Glutamatergic neuron (in vitro differentiated cells): ENCODE measurements at places on chromosomes 6 and 20. TPM values are rescaled to one million over a fixed set of nuclear protein-coding genes. Genes with fewer than 3 reads are reported as not detected.

GRCh38 chr6:28211840-28212509 is 13.1 kb upstream of the ZSCAN9 start:
- DNase-seq = no peak
- H3K4me1 ChIP-seq = peaks cover 14% of the 10 kb centered on the region
- H3K27me3 ChIP-seq = peaks cover 15% of the 10 kb centered on the region
- peaks cover 5% of the 10 kb centered on the region for H3K36me3 ChIP-seq

GRCh38 chr20:61166324-61166723 is 85.7 kb upstream of the CDH4 start:
- no peak for DNase-seq
- no peak overlapping the region for H3K27ac ChIP-seq
- no peak overlapping the region for H3K4me3 ChIP-seq
- no peaks in the 10 kb centered on the region for H3K4me1 ChIP-seq
- no peaks in the 10 kb centered on the region for H3K36me3 ChIP-seq

DNA sequence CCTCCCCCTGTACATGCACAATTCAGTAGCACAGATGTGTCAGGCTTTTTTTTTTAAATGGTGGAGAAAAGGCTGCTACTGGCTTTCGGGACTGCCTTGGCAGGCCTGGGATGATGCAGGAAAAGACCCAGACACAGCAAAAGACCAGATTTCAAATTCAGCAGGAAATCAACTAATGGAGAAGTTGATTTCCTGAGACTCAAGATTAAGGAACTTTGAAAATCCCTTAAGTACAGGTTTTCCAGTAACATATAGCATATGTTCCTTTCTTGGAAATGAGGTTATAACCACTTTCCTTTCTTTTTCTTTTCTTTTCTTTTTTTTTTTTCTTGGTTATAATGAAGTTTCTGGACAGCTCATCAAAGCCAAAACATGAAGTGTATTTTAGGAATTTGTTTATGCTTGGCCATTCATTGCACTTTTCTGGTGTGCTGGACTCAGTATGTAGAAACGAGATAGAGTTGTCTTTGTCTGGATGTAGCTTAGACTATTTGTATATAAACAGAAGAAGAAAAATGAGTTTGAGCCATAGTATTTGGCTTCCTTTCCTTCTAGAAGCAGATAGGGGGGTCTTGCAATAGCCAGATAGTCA is 119.4 kb downstream of the SASH1 start:
- H3K27ac ChIP-seq = no peak overlapping the region
- DNase-seq = no peak
- H3K4me3 ChIP-seq = no peak overlapping the region
- H3K27me3 ChIP-seq = no peaks in the 10 kb centered on the region
- peaks cover 16% of the 10 kb centered on the region for H3K4me1 ChIP-seq

DNA sequence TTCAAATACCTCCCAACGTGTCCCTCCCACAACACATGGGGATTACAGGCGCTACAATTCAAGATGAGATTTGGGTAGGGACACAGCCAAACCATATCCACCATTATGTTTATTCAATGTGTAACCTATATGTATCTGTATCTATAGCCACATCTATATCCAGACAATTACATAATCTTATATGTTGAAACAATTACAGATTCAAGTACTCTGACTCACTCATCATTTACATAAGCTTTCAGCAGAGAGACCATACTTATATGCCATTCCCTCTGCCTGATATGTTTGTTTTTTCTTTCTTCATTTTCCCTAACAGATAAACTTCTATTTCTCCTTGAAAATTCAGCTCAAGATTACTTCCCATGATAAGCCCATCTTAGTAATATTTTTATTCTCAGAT is 163.6 kb downstream of the LAMA2 start:
- no peaks in the 10 kb centered on the region for H3K4me1 ChIP-seq
- H3K36me3 ChIP-seq = no peaks in the 10 kb centered on the region
- DNase-seq = no peak
- no peaks in the 10 kb centered on the region for H3K27me3 ChIP-seq
- H3K4me3 ChIP-seq = no peak overlapping the region
- no peak overlapping the region for H3K27ac ChIP-seq

DNA sequence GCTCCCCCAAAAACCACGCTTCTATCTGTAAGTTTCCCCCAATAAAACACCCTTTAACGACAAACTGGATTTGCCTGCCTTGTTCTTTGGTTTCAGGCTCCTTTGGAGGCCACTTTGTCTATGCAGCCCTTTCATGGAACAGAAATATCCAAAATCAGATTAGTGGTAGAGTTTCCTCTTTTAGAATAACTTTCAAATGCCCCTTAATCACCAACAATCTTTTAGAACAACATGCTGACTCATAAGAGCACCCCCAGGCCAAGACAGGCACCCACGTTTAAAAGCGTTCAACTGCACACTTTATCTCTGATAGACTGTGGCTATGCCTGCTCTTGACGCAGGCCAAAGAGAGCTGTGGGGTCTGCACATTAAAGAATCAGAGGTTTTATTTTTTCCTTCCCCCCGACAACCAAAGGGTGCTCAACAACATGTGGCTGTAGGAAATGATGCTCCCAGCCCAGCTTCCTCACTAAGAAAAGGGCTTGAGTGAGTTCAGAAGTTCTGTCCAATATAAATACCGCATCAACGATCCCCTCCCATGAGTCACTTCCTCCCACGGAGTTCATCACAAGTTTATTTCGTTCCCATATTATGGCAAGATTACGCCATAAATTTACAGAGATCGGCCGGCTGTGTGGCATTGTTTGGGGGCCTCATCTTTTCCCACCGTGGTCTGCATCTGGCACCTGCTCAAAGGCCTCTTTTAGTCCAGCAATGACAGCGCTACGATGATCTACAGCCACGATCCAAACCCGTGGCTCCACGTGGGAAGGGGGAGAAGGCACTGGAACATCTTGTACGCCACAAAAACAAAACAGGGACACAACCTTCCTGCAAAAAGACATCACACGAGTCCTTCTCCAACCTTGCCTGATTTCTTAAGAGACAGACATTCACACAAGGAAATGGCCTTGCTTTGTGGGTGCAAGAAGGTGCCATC is 88.8 kb upstream of the NFATC2 start:
- H3K36me3 ChIP-seq = no peaks in the 10 kb centered on the region
- H3K27ac ChIP-seq = no peak overlapping the region
- peaks cover 2% of the 10 kb centered on the region for H3K4me1 ChIP-seq

GRCh38 chr6:150635906-150636514 is 36.3 kb downstream of the PLEKHG1 start:
- no peak overlapping the region for H3K27ac ChIP-seq
- H3K4me1 ChIP-seq = no peaks in the 10 kb centered on the region
- no peaks in the 10 kb centered on the region for H3K36me3 ChIP-seq

DNA sequence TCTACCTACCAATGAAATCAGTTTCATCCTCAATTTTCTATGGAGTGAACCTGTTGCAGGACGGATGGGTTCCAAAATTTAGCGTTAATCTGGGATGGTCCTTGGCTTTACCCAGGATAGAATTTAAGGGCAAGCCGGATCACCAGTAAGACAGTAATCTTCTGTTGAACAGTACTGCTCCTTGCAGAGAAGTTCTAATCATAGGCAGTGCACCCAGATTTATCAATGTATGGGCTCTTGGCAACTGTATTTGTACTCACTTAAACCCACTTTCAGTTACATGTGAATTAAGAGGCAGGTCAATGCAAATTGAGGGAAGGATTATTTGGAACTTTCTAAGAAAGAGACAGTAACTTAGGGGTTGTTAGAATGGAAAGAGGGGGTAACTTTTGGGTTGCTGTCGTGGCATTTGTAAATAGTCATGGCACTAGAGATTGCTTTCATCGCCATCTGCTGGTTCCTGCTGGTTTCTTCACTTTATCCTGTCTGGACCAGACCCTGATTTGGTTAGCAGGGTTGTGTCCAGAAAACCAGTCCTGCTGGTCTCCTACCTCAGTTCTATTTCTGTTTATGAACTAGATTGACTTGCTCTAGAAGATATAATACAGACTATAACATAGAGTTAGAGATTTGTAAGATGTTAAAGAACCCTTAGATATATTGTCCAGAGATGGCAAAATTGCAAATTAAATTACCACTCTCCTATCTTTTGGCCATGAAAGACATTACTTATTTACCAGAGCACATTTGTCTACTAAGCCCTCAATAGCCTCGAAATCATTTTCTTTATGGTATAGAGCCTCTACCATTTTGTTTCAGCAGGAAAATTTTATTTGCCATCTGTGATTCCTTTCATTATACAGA is 646.3 kb downstream of the UTRN start:
- no peaks in the 10 kb centered on the region for H3K4me1 ChIP-seq
- no peak overlapping the region for H3K4me3 ChIP-seq
- no peak overlapping the region for H3K27ac ChIP-seq

- H3K36me3 ChIP-seq = no peaks in the 10 kb centered on the region
- H3K27ac ChIP-seq = no peak overlapping the region
- no peak overlapping the region for H3K4me3 ChIP-seq
- no peaks in the 10 kb centered on the region for H3K4me1 ChIP-seq
- no peaks in the 10 kb centered on the region for H3K27me3 ChIP-seq
- no peak for DNase-seq
Observed at GRCh38 chr20:21208999-21209398, 83.1 kb downstream of the KIZ start.

DNA sequence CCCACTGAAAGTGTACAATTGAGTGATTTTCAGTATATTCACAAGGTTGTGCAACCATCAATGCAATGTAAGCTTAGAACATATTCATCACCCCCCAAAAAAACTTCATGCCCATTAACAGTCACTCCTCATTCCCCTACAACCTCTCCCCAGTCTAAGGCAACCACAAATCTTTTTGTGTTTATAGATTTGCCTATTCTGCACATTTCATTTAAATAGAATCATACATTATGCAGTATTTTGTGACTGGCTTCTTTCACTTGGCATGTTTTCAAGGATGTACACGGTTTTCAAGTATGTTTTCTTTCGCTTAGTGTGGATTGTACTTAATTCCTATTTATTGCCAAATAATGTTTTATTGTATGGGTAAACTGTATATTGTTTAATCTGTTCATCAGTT is 329.3 kb upstream of the RNF24 start:
- H3K4me1 ChIP-seq = no peaks in the 10 kb centered on the region
- no peaks in the 10 kb centered on the region for H3K36me3 ChIP-seq
- no peaks in the 10 kb centered on the region for H3K27me3 ChIP-seq
- H3K4me3 ChIP-seq = no peak overlapping the region
- H3K27ac ChIP-seq = no peak overlapping the region
- no peak for DNase-seq

- no peak overlapping the region for H3K27ac ChIP-seq
- H3K4me3 ChIP-seq = peak overlapping the region; percentile 90
Observed at GRCh38 chr6:166861961-166862286, 94.4 kb downstream of the RNASET2 start.

DNA sequence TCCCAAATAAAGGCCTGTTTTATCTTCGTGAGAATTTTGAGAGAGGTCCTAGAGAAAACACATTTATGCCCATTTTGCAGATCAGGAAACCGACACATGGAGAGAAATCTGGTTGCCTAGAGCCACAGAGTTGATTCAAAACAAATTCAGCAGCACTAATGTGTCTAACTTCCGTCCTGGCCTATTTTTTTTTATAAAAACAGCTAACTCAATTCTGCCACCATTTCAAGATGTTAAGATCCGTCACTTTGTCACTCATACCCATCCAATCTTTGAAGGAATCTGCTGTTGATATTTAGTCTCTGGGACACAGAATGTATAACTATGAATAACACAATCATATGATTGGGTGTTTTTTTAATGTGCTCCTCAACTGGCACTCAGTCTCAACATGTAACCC is 611.1 kb upstream of the ARID1B start:
- H3K36me3 ChIP-seq = no peaks in the 10 kb centered on the region
- H3K4me3 ChIP-seq = no peak overlapping the region
- peaks cover 3% of the 10 kb centered on the region for H3K4me1 ChIP-seq
- H3K27ac ChIP-seq = no peak overlapping the region
- H3K27me3 ChIP-seq = no peaks in the 10 kb centered on the region

- DNase-seq = no peak
- H3K27ac ChIP-seq = no peak overlapping the region
- H3K4me3 ChIP-seq = no peak overlapping the region
Observed at GRCh38 chr6:119728935-119729334, 379.4 kb upstream of the MAN1A1 start.

GRCh38 chr6:108117427-108118358 is 43.2 kb upstream of the OSTM1 start:
- peak overlapping the region; percentile 89 for H3K4me3 ChIP-seq
- peaks cover 36% of the 10 kb centered on the region for H3K27me3 ChIP-seq
- no peaks in the 10 kb centered on the region for H3K36me3 ChIP-seq
- peak; percentile 28 for DNase-seq
- peak overlapping the region; percentile 1 for H3K27ac ChIP-seq
- H3K4me1 ChIP-seq = peaks cover 33% of the 10 kb centered on the region

GRCh38 chr6:2951728-2952127 is 19.6 kb downstream of the SERPINB6 start:
- peaks cover 6% of the 10 kb centered on the region for H3K4me1 ChIP-seq
- no peak for DNase-seq
- H3K4me3 ChIP-seq = no peak overlapping the region

DNA sequence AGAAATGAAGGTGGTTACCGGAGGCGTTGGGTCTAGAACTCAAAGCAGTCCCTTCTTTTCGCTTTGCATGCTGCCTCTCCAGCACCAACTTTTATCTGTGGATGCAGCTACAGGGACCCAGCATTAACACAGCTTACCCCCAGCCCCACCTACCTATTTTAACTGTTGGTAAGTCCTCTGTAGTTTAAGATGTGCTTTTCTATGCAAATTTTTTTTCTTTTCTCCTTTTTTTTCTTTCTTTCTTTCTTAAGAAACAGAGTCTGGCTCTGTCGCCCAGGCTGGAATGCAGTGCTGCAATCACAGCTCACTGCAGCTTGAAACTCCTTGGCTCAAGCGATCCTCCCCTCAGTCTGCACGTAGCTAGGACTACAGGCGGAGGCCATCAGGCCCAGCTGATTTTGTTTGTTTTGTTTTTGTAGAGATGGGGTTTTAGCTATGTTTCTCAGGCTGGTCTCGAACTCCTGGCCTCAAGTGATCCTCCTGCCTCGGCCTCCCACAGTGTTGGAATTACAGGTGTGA is 6.5 kb upstream of the USP45 start:
- no peaks in the 10 kb centered on the region for H3K4me1 ChIP-seq
- peak overlapping the region; percentile 98 for H3K27ac ChIP-seq
- peaks cover 8% of the 10 kb centered on the region for H3K27me3 ChIP-seq
- H3K4me3 ChIP-seq = peak overlapping the region; percentile 99

The HLA-DRB1 gene
- 0.34 TPM for total RNA-seq

The RAD21L1 gene
- not detected for total RNA-seq

The SEMG2 gene
- total RNA-seq = not detected

The DAAM2 gene
- total RNA-seq = 0.59 TPM

The CASP8AP2 gene
- 20.3 TPM for total RNA-seq

The TMEM244 gene
- not detected for total RNA-seq

The POU5F1 gene
- total RNA-seq = 48.8 TPM

The TMC2 gene
- total RNA-seq = not detected

The C6orf15 gene
- not detected for total RNA-seq

The MICA gene
- total RNA-seq = 0.42 TPM

The KIAA1755 gene
- total RNA-seq = 1.6 TPM

The PSORS1C2 gene
- total RNA-seq = 0.49 TPM

The ZNF334 gene
- 32.9 TPM for total RNA-seq
